Posterior vena cava (tissue), 2 donors: ENCODE measurements at places on chromosomes 3 and 15. TPM values are rescaled to one million over a fixed set of nuclear protein-coding genes. Genes with fewer than 3 reads are reported as not detected.

- no peak for DNase-seq
These were observed 203.8 kb downstream of the TCF12 start for GRCh38 chr15:57122080-57122840.

- DNase-seq: no peak
These were observed 383.7 kb downstream of the MFSD1 start for GRCh38 chr3:159185443-159186050.

GRCh38 chr15:28923726-28924280 lies 38.0 kb downstream of the APBA2 start:
- peak; percentile 24 for DNase-seq

GRCh38 chr3:108300103-108300849 lies 3.9 kb downstream of the HHLA2 start:
- no peak for DNase-seq

- DNase-seq: no peak
These were observed 40.9 kb upstream of the RNU6-1 start for GRCh38 chr15:67880651-67881182.

DNA sequence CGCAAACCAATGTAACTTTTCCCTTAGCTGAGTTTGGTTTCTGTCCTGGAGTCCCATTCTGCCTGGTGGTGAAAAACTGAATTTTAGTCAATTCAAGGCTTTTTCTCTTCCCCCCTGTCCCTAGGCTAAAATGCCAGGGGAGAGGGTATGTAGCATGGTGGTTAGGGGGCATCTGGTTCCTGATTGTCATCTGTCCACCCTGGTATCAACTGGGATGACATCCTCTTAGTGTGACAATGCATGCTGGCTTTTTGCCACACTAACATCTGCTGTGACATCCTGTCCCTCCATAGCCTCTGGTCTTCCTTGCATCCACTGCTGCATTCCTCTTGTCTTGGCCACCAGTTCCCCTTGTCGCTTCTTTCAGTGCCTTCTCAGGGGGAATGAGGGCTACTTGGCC lies 73.7 kb downstream of the ABHD5 start:
- DNase-seq: no peak

DNA sequence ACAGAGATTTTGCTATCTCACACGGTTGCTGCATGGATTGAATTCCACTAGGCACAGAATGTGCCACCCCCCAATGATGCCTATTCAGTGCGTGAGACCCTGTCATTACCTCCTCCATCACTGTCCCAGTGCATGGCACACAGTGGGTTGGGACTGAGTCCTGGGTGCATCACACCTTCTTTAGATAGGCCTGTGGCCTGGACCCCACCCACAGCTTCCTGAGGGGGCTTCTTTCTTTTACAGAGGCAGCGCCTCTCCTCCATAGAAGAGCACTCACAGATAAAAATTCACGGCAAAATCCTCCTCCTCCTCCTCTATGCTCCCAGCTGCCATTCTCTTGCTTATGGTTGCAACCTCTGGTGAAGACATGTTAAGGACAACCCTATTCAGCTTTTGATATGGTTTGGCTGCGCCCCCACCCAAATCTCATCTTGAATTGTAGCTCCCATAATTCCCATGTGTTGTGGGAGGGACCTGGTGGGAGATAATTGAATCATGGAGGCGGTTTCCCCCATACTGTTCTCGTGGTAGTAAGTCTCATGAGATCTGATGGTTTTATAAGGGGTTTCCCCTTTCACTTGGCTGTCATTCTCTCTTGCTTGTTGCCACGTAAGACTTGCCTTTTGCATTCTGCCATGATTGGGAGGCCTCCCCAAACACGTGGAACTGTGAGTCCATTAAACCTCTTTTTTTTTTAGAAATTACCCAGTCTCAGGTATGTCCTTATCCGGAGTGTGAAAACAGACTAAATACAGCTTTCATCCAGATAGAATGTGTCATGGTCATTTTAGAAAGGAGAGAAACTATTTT lies 147.6 kb downstream of the KLF13 start:
- no peak for DNase-seq

- no peak for DNase-seq
These were observed 208.4 kb upstream of the KBTBD8 start for GRCh38 chr3:66789580-66790237.

- no peak for DNase-seq
These were observed 418.9 kb upstream of the TPRG1 start for GRCh38 chr3:188752850-188753249.

DNA sequence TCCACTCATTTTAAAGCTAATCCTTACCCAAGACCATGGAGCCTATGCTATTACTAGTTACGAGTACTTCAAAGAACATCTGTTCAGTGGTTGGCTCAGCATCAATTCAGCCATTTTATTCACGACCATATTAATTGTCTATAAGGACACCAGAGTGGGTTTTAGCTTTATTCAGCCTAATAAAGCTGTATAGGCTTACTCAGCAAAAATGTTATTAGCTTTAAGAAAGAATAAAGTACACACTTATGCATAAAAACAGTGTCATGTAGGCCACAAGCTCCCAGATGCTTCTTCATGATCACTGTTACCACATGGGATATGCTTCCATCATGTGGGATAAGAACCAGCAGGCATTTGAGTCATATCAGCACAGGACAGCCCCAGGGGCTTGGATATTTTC lies 87.4 kb upstream of the GPR149 start:
- no peak for DNase-seq

DNA sequence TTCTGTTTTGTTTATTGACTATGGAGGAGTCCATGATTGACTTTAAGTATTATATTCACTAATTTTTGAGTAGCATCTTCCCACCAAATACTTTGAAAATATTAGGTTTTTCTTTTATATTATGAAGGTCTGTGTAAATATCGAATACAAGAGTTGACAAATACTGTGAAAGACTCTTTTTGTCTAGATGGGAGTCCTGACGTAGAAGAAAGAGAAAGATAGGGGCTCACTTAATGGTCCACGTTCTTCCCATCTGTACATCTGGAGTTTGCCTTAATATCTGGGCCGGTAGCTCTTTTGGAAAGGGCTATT lies 7.8 kb upstream of the UTS2B start:
- no peak for DNase-seq

CSPG5 gene
- total RNA-seq: 0.51 TPM

EPB42 gene
- total RNA-seq: 0.65 TPM

CLDN16 gene
- total RNA-seq: not detected

CHRNA5 gene
- total RNA-seq: 0.74 TPM

GALNT15 gene
- 62.2 TPM for total RNA-seq

LMAN1L gene
- total RNA-seq: not detected

BTLA gene
- 0.14 TPM for total RNA-seq

GNAT1 gene
- not detected for total RNA-seq

KCNMB2 gene
- total RNA-seq: not detected
